ENCODE measurements at places on chromosomes 11 and 22. TPM values are rescaled to one million over a fixed set of nuclear protein-coding genes. Genes with fewer than 3 reads are reported as not detected.

Gene MYOD1
- not detected for total RNA-seq

Gene PATE4
- not detected for total RNA-seq

Gene WNT7B
- 29.7 TPM for total RNA-seq

Gene VSIG10L2
- not detected for total RNA-seq

Gene LUZP2
- 0.07 TPM for total RNA-seq

Gene CKAP5
- 49.0 TPM for total RNA-seq

Gene SCO2
- total RNA-seq: not detected

Gene C11orf97
- total RNA-seq: not detected

Gene KRTAP5-9
- not detected for total RNA-seq

Gene ESAM
- total RNA-seq: not detected

Gene GP1BB
- 15.0 TPM for total RNA-seq

Gene CECR2
- total RNA-seq: not detected

Gene CCDC73
- total RNA-seq: 0.19 TPM

Gene TNKS1BP1
- total RNA-seq: 231 TPM

Gene HTR3B
- total RNA-seq: not detected

Gene NXPE1
- not detected for total RNA-seq

Gene FAM227A
- 0.98 TPM for total RNA-seq

Gene CDCA5
- 14.8 TPM for total RNA-seq

Gene LMO2
- total RNA-seq: 2.4 TPM

Gene POU2AF3
- 0.28 TPM for total RNA-seq

Gene OTOG
- total RNA-seq: not detected

Gene TLCD5
- total RNA-seq: 1.3 TPM

Gene KCNE3
- total RNA-seq: not detected

Gene SLC25A18
- 0.51 TPM for total RNA-seq

Gene GDPD4
- total RNA-seq: not detected

Gene STX3
- 17.8 TPM for total RNA-seq

Gene ZC3H12C
- total RNA-seq: 5.1 TPM

Gene HPX
- total RNA-seq: 0.28 TPM

Gene BIK
- 20.0 TPM for total RNA-seq

Gene CELSR1
- total RNA-seq: 108 TPM

Gene CCDC87
- 0.23 TPM for total RNA-seq

Gene ATP5MG
- total RNA-seq: 64.5 TPM

Gene CST6
- 8.9 TPM for total RNA-seq

Gene OR51B5
- total RNA-seq: not detected

Gene ANO1
- 15.3 TPM for total RNA-seq

Gene PHF5A
- 42.9 TPM for total RNA-seq

Gene OR2AT4
- not detected for total RNA-seq

Gene OR52I1
- not detected for total RNA-seq

Gene C11orf21
- not detected for total RNA-seq

Gene NDUFS3
- 92.2 TPM for total RNA-seq

Gene XKR3
- total RNA-seq: not detected

Gene JAML
- not detected for total RNA-seq
